Stimulated activated CD4-positive, alpha-beta T cell treated with anti-CD3 and anti-CD28 coated beads, TNF-alpha, amount 100 ng/mL, for 1 hour (primary cell): ENCODE measurements at places on chromosomes 6 and 20.

DNA sequence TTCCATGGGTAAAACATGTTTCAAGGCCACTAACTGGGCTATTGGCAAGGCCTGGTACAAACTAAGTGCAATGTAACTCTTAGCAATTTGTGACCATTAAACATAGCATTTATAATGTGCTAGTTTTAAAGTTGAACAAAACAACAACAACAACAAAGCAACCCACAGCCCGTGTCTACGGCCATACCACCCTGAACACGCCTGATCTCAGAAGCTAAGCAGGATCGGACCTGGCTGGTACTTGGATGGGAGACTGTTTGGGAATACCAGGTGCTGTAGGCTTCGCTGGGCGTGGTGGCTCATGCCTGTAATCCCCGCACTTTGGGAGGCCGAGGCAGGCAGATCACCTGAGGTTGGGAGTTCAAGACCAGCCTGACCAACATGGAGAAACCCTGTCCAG lies 61.0 kb downstream of the SGK1 start:
- no peak for DNase-seq

- no peak for DNase-seq
These were observed 43.7 kb downstream of the CDH22 start for GRCh38 chr20:46264391-46265266.

GRCh38 chr6:142297996-142298753 lies 3.6 kb upstream of the ADGRG6 start:
- DNase-seq: no peak

DNA sequence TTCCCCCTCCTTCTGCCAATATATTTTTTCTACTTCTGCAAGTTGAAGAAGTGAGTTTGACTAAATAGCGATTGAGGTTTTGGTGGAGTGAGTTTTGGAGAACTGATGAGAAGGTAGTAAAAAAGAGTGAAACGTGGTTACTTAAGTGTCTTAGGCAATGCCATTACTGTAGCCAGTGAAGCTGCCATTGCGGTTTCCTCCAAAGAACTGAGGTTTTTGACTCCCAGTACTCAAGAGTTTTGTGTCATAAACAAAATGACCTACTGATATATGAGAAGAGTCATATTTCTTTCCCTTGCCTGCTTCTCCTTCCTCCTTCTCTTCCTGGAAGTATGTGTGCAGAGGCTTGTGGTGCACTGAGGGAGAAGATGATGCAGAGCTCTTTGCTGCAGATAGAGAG lies 554.5 kb upstream of the MAP3K7 start:
- no peak for DNase-seq

GRCh38 chr20:43662943-43663655 lies 3.8 kb upstream of the MYBL2 start:
- no peak for DNase-seq

DNA sequence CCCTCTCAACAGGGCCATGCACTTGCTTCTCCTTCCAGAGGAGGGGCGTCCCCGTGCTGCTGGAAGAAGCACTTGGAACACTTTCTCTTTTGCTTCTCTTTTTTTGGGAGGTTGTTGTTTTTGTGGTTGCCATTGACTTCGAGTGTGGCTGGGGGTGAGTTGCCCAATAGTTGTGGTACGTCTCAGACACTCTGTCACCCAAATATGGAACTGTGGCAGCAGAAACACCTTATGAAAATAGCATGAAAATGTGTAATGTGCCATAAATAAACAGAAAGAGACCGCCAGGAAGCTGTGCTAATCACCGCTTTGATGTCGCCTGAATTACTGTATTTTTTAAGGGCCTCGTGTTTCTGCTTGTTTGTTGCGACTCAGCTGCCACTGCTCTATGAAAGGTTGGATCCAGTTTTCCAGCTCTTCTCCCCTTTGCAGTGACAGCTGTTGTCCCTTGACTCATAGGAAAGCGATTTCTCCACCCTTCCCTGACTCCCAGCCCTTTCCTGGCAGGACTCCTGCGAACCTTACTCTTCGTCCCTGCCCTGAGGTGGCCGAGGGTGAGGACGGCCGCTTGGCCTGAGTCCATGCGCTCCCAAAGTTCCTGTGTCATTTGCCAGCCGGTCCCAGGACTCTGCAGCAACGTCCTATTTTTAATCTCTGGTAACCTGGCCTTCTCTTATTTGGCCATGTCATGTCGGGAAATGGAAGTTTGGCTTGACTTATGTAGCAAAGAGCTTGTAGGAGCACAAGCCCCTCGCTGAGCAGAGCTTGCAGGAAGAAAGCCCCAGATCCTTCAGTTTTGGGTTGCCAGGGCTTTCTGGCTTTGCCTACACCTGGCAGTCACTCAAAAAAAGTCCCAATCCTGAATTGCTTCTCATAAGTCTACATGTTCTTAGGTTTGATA lies 694.6 kb downstream of the QKI start:
- DNase-seq: no peak

DNA sequence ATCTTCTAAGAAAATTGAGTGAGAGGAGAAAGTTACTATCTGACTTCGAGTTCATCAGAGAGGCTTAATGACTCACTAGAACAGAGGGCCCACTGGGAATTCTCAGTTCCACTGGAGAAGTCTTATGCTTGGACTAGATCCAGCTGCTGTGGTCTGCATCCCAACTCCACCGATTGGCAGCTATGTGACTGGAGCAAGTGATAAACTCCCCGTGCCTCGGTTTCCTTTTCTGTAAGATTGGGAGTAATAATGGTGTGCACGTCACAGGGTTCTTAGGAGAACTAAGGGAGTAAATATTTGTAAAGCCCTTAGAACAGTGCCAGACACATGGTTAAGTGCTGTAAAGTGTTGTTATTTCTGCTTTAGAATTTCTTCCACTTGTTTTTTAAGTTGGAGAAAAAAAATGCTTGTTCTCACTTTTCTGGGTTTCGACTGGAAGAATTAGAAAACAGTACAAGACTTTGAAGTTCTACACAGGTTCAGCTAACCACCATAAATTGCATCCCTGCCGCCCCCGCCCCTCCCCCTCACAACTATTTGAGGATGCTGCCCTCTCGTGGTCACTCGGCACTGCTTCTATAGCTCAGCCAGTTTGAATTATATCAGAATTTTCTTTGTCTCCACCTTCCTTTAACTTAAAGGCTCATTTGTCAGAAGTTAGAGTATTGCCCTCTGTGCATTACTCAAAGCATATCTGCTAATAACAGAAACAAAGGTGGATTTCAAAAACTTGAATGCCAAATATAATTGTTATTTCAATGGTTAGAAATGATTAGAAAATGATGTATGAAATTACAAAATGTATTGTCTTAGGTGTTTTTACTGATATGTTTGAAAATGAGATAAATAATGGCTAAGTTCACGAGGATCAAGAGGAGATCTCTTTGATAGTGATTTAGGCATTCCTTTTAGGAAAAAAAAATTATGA lies 95.0 kb upstream of the IFNGR1 start:
- DNase-seq: peak; percentile 15

GRCh38 chr6:147179809-147180208 lies 24.4 kb upstream of the STXBP5 start:
- no peak for DNase-seq

DNA sequence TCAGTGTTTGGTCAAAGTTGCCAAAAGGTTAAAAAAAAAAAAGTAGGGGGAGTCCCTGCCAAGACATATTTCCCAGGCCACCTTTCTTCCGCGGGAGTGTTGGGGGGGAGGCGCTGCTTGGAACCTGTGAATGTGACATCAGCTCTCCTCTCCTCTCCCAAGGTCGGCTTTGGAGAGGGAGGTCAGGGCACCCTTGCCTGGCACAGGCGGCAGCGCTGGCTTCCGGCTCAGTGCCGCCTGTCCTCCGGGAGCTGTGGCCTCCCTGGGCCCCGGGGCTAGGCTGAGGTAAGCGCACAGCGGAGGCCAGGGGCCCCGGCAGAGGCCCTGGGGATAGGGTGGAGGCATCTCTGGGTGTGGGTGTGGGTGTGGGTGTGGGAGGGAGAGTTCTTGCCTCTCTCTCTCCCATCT lies 1.9 kb upstream of the EDN1 start:
- no peak for DNase-seq

GRCh38 chr6:117739869-117740268 lies 64.6 kb downstream of the NUS1 start:
- no peak for DNase-seq

DNA sequence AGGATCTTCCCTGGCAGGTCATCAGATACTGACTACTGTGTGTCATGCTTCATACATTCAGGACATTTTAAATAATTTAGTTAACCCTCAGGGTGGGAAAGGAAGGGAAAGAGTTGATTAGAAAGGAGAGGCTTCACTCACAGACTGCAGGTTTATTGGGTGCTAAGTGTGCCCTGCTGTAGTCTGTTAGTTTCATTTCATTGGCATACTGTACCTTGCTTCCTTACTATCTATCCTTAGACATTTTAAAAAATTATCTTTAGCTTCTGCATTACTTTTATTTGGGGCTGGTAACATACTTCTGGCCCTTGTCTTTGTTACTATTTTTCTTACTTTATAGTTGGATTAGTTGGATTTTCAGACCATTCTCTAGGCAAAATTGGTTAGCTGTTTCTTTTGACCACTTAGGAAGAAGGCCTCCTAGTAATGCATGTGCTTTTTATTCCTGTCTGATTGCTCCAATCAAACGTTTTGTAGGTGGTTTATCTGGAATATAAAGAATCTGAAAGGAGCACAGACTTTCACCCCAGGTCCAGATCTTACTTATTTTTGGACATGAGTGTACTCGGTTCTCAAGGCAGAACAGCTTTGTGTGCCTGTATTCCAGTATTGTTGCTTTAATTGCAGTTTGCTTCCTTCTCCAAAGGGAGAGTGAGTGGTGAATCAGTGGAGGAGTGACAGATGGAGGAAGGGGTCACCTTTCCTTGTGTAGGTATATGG lies 82.7 kb upstream of the PRDM1 start:
- no peak for DNase-seq

DNA sequence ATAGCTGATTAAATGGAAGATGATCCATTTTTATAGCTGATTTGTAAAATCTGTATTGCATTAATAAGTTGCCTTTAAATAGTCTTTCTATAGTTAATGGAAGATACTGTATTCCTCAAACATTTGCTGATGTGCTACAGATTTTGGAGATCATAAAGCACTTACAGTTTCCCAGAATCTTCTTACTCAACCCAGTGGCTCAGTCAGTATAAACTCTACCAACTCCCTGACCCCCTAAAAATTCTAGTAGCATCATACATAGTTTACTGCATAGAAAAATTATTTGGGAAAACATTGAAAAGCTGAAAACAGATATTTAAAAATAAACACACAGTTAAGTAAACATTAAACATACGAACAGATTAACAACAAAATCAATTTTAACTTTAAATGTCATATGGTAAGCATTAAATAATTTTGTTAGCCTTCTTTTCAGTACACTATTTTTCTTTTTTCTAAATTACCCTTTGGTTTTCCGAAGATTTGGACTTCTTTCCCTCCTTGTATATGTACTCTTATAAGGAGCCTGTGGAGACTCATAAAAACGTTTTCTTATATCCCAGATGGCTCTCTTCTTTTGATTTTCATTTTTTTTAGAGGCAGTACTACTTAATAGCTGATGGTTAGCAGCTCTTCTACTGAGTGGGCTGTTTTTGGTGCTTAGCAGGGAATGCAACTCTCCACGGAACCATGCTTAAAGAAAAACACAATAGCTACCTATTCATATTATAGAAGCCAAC lies 62.7 kb upstream of the BMP5 start:
- DNase-seq: no peak

- no peak for DNase-seq
These were observed 1.0 kb upstream of the CDSN start for GRCh38 chr6:31121131-31121790.

GRCh38 chr6:73879501-73880293 lies 183.7 kb downstream of the CD109 start:
- no peak for DNase-seq

GRCh38 chr6:82072751-82073150 lies 174.8 kb downstream of the IBTK start:
- DNase-seq: no peak
